ENCODE measurements at places on chromosomes 4 and X.

GRCh38 chr4:28402751-28403150 is 1542.1 kb downstream of the STIM2 start:
- DNase-seq, result no peak

- peak; percentile 32 for DNase-seq
Observed at GRCh38 chrX:119870626-119871131, 854 bp downstream of the RNF113A start.

GRCh38 chr4:184553891-184554290 is 79.5 kb upstream of the IRF2 start:
- DNase-seq, result no peak

DNA sequence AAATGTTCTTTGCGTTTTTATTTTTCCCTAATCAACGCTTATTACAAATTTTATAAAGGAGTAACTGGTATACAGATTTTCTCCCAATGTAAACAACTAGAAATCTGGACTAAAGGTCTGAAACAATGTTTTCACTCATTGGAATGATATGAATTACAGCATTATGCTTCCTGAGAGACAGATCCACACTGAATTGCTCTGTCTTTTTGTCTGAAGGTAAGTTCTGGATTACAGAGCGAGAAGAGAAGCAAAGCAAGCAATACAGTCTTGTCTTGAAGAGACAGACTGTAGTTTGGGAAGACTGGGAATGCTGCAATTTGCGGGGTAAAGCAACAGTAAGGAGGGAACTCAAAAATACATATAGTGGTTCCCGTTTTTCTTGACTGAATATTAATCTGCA is 262.2 kb upstream of the PABPC4L start:
- DNase-seq, result no peak

- DNase-seq, result no peak
Observed at GRCh38 chrX:40832723-40833122, 97.4 kb upstream of the MED14 start.

DNA sequence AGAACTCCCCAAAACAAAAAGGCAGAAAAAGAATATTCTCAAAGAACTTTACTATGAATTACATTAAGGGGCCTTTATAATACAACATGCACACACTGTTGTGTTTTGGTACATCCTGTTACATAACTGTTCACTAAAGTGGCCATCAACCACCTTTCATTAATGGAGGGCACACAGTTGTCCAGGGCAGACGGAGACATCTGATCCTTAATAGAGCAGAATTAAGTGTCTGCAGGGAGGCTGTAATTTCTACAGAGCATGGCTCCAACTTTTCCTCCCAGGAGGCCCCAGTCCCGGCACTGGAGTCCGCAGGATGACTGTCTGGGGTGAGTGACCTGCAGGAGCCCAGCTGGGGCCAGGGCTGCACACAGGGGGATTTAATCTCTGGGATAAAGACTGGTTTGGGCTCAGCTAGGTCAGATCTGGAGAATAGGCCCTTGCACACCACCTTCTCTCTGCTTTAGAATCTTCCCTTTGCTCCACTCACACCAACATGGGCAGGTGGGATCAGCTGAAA is 233.4 kb downstream of the MAML3 start:
- no peak for DNase-seq

DNA sequence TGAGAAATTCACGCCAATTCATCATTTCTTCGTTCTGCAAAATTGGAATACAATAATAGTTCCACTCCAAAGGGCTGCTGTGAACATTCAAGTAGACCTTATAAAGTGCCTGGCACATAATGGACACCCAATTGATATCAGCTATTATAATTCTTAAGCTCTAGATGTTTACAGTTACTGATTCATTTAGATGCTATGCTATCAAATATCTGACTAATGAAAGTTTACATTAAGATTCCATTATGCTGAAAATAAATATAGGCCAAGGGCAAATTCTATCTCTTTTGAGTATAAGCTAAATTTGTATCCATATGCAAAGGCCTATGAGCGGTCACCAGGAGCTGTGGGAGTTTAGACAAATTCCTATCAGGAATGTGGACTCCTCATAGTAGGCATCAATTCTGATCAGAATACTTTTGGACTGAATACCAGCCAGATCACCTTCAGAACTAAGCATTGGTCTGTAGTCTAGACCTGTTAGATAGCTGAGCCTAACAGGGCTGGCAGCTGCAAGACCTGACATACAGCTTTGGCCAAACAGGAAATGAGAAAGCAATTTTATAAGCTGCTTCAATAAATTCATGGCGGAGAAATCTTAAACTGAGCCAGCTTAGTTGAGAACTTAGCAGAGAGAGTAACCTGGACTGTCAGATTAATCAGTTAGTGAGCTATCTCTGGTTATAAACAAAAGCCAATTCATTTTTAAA is 384.3 kb upstream of the ACTRT1 start:
- no peak for DNase-seq

DNA sequence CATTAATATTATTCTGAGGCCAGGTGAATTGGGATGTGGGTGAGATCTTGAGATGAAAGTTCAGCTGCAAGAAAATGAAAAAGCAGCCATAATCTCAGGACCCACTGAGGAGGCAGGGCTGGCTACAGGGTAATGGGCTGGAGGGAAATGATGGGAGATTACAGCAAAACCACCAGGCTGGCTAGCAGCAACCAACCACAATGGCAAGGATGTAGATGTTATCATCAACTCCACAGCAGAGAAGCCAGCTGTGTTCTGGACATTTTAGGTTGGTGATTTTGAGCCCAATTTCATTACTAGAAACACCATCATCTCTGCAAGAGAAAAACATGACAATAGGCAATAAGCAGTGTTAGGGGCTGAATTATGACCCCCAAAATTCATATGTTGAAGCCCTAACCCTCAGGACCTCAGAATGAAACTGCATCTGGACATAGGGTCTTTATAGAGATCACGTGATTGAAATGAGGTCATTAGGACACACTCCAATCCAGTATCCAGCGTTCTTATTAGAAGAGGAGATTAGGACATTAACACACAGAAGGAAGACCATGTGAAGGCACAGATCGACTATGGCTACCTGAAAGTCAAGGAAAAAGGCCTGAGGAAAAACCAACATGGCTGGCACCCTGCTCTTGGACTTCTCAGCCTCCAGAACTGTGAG is 139.8 kb upstream of the KIT start:
- no peak for DNase-seq

- no peak for DNase-seq
Observed at GRCh38 chrX:42739741-42740140, 38.2 kb downstream of the PPP1R2C start.

GRCh38 chr4:150395872-150396271 is 186.1 kb upstream of the MAB21L2 start:
- DNase-seq, result no peak

- DNase-seq, result no peak
Observed at GRCh38 chrX:12989461-12989860, 14.6 kb downstream of the TMSB4X start.

DNA sequence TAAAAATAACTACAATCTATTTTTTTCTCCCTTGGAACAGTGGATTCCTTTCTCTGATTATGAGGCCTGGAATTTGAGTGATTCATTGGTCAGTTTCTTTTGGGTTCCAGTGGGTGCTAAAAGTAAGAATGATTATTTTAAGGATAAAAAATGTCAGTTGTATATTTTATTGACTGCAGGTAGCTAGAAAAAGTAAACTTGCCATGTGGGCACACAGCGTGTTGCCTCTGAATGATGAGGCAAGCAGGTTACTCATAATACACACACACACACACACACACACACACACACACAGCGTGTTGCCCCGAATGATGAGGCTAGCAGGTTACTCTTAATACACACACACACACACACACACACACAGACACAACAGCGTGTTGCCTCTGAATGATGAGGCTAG is 13.8 kb downstream of the GALNT7 start:
- DNase-seq, result no peak

- DNase-seq, result no peak
Observed at GRCh38 chrX:69429339-69430015, 74.6 kb upstream of the NALF2 start.

GRCh38 chrX:29634516-29634915 is 580.8 kb upstream of the MAGEB2 start:
- no peak for DNase-seq

DNA sequence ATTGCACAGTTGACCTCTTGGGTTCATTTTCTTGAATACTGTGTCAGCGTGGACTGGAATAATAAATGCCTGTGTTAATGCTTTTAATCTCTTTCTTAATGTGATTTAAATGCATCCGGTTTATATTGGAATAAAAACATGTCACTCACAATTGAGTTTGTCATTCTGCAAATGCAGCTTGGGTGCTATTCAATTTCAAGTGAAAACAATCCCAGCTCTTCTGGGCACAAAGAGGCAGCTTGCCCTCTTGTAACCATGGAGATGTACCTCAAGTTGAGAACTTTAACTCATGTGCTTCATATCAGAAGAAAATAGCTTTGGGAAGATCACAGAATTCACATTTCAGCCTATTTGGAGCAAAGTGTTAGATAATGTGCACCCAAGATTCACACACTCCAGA is 355.7 kb upstream of the GNPDA2 start:
- no peak for DNase-seq

GRCh38 chr4:103032574-103032973 is 13.1 kb upstream of the SLC9B1 start:
- no peak for DNase-seq

DNA sequence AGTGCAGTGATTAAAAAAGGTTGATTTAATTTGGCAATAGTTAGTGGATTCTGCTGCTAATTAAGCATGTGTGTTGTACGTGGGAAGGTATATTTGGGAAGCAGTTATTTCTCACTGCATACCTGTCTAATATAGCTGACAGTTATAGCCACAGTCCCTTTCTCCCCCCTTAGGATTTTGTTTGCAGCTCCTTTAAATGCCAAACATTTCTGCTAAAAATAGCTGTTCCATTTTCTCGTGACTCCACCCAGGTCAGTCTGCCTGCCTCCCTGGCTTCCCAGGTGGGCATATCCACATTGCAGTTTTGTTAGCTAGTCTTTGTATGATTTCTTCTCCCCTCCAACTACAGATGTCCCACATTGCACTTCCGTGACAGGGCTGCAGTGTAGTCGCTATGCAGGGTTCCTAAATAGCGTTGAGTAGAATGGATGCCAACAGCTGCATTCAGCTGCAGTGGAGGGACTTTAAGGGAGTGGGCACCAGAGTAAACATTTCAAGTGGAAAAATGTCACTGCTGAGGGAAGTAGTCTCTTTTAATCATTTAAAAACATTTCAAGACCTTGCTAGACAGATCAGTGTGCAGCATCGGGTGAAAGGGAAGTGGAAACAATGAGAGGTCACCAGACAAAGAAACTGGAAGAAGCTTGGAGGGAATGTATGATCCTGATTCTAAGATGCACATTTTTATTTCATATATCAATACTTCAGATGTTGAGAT is 326.3 kb downstream of the RAPGEF2 start:
- DNase-seq, result no peak

DNA sequence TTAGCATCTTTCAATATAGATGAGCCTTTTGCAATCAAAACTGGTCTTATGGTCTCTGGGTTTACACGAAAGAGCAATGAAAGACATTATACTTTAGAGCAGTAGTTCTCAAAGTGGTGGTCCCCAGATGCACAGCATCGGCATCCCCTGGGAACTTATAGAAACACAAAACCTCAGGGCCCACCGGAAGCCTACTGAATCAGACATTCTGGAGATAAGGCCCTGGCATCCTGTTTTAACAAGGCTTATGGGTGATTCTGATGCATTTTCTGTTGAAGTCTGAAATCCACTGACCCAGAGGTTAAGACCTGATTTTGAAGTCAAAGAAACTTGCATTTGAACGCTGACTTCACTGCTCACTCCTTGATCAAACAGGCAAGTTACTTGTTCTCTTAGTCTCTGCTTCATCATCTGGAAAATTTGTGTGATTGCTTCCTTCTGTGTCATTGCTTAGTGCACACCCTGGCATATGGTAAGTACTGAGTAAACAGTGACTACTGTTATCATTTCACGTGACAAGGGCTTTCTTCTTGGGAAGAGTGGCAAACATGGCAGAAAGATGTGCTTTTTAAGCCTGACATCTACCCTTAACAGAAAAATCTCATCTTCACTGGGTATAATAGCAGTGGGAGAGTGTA is 14.5 kb downstream of the CHRNA9 start:
- DNase-seq, result no peak

GRCh38 chr4:145635630-145636029 is 16.4 kb downstream of the MMAA start:
- no peak for DNase-seq
